ENCODE measurements at places on chromosomes 7 and 10. TPM values are rescaled to one million over a fixed set of nuclear protein-coding genes. Genes with fewer than 3 reads are reported as not detected.

Gene SAP25
- total RNA-seq = 9.9 TPM

DNA sequence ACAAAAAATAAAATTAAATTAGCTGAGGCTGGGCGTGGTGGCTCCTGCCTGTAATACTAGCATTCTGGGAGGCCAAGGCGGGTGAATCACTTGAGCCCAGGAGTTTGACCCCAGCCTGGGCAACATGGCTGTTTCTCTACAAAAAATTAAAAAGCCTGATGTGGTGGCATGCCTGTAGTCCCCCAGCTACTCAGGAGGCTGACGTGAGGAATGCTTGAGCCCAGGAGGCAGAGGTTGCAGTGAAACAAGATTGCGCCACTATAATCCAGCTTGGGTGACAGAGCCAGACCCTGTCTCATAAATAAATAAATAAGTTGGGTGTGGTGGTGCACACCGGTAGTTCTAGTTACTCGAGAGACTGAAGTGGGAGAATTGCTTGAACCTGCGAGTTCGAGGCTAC, 65.1 kb downstream of the GNA12 start:
- no peak for DNase-seq

DNA sequence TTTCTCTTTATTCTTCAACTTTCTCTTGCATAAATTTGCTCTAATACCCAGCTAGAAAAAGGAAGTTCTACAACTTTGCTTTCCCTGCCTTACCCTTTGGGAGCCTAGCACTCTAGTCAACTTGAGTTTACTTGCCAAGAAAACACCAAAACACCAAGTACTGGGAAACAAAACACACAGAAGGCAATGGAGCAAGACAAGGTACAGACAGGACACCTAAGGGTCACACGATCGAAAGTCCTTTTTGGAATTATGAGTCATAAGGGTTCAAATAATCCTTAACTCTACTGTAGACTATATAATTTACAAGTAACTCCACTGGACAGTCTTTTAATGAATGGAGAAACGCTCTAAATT, 42.6 kb upstream of the ANAPC16 start:
- no peak for DNase-seq

DNA sequence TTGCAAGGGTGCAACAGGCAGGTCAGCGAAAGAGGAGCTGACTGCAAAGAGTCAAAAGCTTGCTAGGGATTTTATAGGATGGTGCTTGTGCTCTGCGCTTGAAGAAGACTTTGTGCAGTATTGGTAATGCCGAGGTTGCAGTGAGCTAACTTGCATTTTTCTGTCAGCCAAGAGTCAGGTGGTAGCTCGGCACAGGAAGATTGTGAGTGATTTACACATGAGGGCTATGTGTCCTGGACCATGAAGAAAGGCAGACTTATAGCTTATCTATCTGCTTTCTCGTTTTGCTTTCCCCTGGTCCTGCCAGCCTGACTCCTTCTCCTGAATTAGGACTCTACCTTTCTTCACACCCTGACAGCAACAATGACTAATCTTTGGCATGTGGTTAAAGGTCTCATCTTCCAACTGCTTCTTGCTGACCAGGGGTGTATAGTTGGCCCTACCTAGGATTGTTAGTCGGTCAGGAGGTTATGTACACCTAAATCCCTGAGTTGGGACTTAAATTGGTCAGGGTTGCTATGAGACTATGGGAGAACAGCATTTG, 4.1 kb upstream of the SYPL1 start:
- no peak for DNase-seq

DNA sequence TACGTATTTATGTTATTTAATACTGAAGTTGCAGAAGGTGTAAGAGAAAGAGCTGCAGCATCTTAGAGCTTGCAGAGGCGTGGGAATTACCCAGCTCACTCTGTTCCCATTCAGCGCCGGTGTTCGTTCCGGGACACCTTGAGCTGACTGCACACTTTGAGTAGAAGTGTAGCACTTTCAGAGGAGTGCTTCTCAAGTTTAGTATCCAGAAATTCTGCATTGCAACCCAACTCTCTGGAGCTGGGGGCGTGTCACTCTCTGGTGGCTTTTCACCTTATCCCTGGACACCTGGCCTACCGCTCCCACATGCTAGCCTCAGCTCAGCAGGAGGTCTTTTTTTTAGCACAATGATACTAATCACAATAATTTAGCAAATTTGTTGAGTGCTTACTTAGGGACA, 66.4 kb upstream of the SHH start:
- no peak for DNase-seq

- no peak for DNase-seq
Observed at GRCh38 chr7:15464667-15465121, 97.1 kb downstream of the AGMO start.

Gene NPTX2
- not detected for total RNA-seq

Gene CYP3A4
- total RNA-seq = not detected

Gene ZNF716
- not detected for total RNA-seq

- no peak for DNase-seq
Observed at GRCh38 chr10:340646-341045, 205.4 kb downstream of the ZMYND11 start.

Gene BCAP29
- 38.8 TPM for total RNA-seq

Gene ZNF518A
- total RNA-seq = 14.2 TPM

Gene VPS37D
- 0.39 TPM for total RNA-seq

DNA sequence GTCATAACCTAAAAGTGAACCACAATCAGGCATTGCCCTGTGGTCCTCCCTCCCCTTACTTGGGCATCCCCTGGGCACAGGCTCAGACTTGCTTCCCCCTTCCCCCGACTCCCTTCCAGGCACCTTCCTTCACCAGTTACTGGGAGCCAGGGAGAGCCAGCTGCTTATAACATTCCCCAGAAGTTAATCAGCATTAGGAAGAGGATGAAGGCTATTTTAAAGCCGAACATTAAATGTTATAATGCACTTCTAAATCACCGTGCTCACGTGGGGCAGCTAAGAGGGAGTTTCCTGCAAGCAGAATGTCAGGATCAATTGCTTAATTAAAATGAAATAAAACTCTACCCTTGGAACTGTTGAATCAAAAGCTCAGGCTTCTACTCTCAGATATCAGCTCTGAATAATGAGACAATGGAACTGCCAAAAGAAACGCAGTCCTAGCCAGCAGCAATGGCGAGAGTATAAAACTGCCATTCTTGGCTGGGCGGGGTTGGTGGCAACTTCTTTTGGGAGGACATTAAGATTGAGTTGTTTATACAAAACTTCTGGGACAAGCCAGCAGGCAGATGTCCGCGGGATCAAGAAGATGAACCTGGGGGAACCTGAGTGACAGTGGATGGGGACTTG, 169.5 kb downstream of the FANK1 start:
- no peak for DNase-seq
